ENCODE measurements at places on chromosomes 5 and 9. TPM values are rescaled to one million over a fixed set of nuclear protein-coding genes. Genes with fewer than 3 reads are reported as not detected.

Gene SLC34A1
- total RNA-seq: 0.05 TPM

Gene CDKN2AIPNL
- total RNA-seq: 70.6 TPM

Gene FYB1
- 0.05 TPM for total RNA-seq

Gene GABRG2
- total RNA-seq: 3.4 TPM

Gene TNC
- total RNA-seq: 0.67 TPM

Gene IFT74
- total RNA-seq: 27.1 TPM

Gene ARAP3
- total RNA-seq: 4.3 TPM

Gene ATP6V1G1
- 223 TPM for total RNA-seq

Gene GMCL2
- not detected for total RNA-seq

Gene PCDHGA10
- total RNA-seq: 5.3 TPM

Gene TXNDC15
- total RNA-seq: 130 TPM

Gene ENTPD2
- not detected for total RNA-seq

Gene C5orf58
- not detected for total RNA-seq

Gene LCN12
- 0.07 TPM for total RNA-seq

Gene RAB3C
- total RNA-seq: not detected

Gene CFAP157
- total RNA-seq: not detected

Gene PTGES
- 3.3 TPM for total RNA-seq

Gene HAVCR2
- not detected for total RNA-seq

Gene BTNL3
- total RNA-seq: not detected

Gene SLC1A3
- not detected for total RNA-seq

Gene SPZ1
- total RNA-seq: not detected

Gene GLIPR2
- 24.3 TPM for total RNA-seq

Gene CLINT1
- total RNA-seq: 79.2 TPM

Gene DOCK8
- not detected for total RNA-seq

Gene SLC6A3
- not detected for total RNA-seq

Gene SLC22A5
- 5.7 TPM for total RNA-seq

Gene MRPL50
- 38.5 TPM for total RNA-seq

Gene OCLN
- 6.5 TPM for total RNA-seq

Gene ZNF454
- not detected for total RNA-seq

Gene KCNT1
- not detected for total RNA-seq

Gene TEK
- total RNA-seq: 7.6 TPM

Gene GPRIN1
- total RNA-seq: 24.6 TPM

Gene RNF183
- total RNA-seq: not detected

Gene SPOUT1
- 36.4 TPM for total RNA-seq

Gene RGS7BP
- not detected for total RNA-seq

Gene KIF12
- total RNA-seq: 0.07 TPM

Gene PTGR1
- 12.1 TPM for total RNA-seq

Gene GABBR2
- 0.69 TPM for total RNA-seq

Gene MYOT
- total RNA-seq: not detected

Gene IRX1
- total RNA-seq: 5.4 TPM

Gene WNK2
- total RNA-seq: not detected

Gene INSL4
- not detected for total RNA-seq

Gene TUSC1
- 31.2 TPM for total RNA-seq

Gene PCDHA8
- total RNA-seq: not detected

Gene BTNL8
- 0.71 TPM for total RNA-seq

Gene ADGRV1
- total RNA-seq: not detected

Gene MAPK9
- total RNA-seq: 37.9 TPM

Gene NUTM2G
- total RNA-seq: not detected

Gene TEX48
- not detected for total RNA-seq

All from A172 (cell line).